ENCODE measurements at places on chromosomes 6 and 20.

DNA sequence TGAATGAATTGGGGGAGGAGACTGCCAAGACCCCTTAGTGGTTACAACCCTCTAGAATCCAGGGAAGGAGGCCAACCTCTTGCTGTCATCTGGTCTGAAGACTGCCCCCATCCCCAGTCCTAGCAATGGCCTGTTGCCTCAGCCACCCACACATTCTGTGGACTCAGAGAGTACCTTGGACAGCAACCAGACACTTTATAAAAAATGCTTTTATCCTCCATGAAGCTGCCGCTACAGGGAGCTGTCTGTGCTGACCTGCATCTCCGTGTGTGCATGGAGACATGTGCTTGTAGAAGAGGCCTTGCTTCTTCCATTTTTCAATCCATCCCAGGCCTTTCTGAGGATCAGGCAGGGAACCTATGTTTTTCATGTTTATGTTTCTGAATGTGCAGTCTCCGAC lies 15.2 kb downstream of the CDH22 start:
- peak; percentile 41 for DNase-seq

GRCh38 chr6:25278914-25279747 lies at the start of gene CARMIL1:
TSS of gene CARMIL1 (plus strand) at chr6:25279374. CDS start at chr6:25279796, 422 bp downstream.
- peak; percentile 76 for DNase-seq

GRCh38 chr20:20621195-20621594 lies 91.2 kb downstream of the RALGAPA2 start:
- no peak for DNase-seq

GRCh38 chr6:50007819-50008218 lies 14.0 kb downstream of the DEFB110 start:
- no peak for DNase-seq

DNA sequence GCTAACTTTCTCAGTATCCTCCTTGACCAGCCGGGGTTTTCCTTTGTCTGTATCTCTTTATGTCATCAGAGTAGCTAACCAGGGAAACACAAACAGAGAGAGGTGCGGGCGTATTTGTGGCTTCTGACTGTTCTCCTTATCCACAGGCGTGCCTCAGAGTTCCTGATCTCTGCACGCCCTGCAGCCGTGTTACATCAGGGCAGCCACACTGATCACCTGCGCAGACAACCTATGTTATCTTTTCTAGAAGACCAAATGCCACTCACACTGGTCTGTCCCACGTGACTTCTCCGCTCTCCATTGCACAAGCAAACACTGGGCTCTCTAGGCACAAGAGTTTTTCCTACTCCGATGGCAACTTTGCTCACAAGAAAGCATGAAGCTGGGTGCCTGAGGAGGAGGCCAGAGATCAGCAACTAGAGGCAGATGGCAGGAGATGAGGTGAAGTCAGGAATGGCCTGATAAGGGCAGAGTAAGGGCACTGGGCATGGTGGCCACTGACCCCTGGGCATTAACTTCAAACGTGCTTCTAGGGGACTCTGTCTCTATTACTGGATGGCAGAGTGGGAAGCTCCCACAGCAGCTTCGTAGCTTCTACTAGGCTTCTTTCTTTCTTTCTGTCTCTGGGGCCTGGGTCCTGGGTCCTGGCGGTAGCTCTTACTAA lies 4.5 kb downstream of the PDE10A start:
- DNase-seq = peak; percentile 45

GRCh38 chr6:27668442-27669294 lies 195.8 kb upstream of the ZNF184 start:
- DNase-seq = no peak

- DNase-seq = no peak
Observed at GRCh38 chr6:89680551-89680950, 42.0 kb upstream of the LYRM2 start.

DNA sequence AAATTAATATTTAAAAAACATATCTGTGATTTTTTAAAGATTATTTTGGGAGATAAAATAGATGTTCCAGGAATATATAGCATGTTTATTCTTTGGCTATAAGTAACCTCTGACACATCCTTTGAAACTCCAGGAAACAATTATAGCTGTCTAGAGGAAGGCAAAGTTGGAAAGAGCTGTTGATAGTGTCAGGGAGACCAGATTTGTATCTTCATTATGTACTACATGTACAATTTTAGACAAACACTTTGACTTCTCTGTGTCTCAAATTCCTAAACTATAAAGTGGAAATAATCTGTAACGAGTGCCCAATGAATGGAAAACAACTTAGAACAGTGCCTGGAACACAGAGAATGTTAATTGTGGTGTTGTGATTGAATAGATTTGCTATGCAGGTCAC lies 25.6 kb upstream of the ADGRG6 start:
- peak; percentile 39 for DNase-seq

GRCh38 chr6:128280960-128281359 lies 239.4 kb downstream of the PTPRK start:
- DNase-seq = no peak

GRCh38 chr20:64160118-64160517 lies 4.1 kb upstream of the MYT1 start:
- no peak for DNase-seq

- DNase-seq = no peak
Observed at GRCh38 chr20:50186151-50186885, 4.3 kb upstream of the CEBPB start.
